ENCODE measurements at places on chromosomes 4 and X.

- no peak for DNase-seq
These were observed 58.1 kb downstream of the MAML3 start for GRCh38 chr4:140095694-140096482.

GRCh38 chr4:169619518-169619957, 840 bp upstream of the CLCN3 start:
- DNase-seq: no peak

GRCh38 chr4:146585761-146586333, 52.8 kb upstream of the POU4F2 start:
- DNase-seq: no peak

DNA sequence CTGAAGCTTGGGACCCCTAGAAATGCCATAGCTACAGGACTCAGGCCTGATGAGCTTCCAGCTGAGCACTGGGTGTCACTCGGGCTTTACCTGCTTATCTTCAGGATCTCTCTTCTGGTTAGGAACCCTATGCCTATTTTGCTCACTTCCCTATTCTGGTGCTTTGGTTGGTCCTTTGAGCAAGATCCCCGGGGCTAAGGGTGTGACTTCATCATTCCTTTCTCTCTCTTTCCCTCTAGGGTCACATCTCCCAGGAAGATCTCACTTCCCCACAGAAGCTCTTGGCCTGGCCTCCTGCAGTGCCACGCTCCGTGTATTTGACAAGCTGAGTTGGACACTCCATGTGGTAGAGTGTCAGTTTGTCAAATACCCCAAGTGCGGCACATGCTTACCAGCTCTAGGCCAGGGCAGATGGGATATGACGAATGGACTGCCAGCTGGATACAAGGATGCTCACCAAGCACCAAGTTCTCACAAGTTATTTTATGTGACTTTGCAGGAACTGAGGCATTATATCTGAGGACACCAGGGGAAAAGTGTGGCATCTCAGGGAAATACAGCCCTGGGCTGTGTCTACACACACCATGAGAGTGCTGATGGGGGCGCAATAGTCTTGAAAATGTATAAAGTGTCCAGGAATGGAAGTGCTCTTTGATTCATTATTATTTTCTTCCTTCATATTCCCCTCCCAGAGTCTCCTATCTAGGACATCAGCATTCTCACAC, 21.1 kb downstream of the VSIG4 start:
- no peak for DNase-seq

- no peak for DNase-seq
These were observed 110.7 kb downstream of the ARHGAP10 start for GRCh38 chr4:147842573-147842972.

DNA sequence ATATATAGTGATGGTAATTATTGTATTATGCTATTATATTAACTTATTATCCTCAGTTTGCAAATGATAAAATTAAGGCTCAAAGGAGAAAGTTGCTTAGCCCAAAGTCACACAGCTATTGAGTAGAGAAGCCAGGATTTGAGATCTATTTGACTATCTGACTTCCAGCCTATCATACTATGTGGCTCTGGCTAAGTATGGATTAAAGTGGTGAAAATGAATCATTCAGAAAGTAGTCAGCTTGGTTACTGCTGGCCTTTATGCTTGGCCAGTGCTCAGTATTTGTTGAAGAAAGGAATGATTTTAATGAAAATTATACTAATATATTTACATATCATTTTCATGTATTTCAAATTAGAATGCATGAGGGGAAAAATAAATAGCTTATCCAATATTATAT, 219.8 kb downstream of the SHROOM3 start:
- DNase-seq: no peak

GRCh38 chr4:57443787-57444186, 333.6 kb upstream of the IGFBP7 start:
- DNase-seq: no peak

Measured in stimulated activated CD8-positive, alpha-beta memory T cell treated with anti-CD3 and anti-CD28 coated beads, Interleukin-4, amount 100 ng/mL, for 1 hour (primary cell).